ENCODE measurements at places on chromosomes 5 and 9.

DNA sequence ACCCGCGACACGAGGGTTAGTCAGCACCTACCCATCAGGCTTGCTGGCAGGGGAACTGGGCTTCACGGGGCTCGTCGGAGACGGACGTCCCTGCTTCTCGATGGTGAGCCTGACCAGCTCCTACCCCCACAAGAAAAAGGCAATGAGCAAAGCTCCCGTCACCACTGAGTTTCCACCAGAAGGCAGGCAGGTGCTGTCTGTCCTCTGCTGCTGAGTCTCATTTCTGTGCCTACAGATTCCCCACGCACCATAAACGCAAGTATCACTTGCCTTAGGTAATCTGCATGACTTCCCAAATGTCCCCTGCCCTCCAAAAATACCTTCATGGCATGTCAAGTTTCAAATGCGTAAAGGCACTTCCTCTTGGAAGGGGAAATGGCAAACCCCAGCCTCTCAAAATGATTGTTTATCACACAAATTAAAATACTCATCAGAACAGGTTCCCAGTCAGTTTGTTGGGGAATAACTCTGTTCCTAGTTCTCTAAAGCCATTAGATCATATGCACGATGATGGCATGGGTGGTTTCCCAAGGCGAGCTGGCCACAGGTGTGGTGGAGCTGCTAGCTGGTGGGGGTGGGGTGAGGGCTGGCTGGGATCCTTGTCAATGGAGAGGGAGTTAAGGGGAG, 85.0 kb downstream of the PRRT1B start:
- no peak for DNase-seq
- no peaks in the 10 kb centered on the region for H3K27me3 ChIP-seq
- H3K36me3 ChIP-seq = peaks cover 51% of the 10 kb centered on the region
- peak overlapping the region; percentile 76 for H3K27ac ChIP-seq

- no peaks in the 10 kb centered on the region for H3K4me1 ChIP-seq
- no peaks in the 10 kb centered on the region for H3K36me3 ChIP-seq
- H3K4me3 ChIP-seq = no peak overlapping the region
- no peak for DNase-seq
These were observed 203.1 kb downstream of the FSTL4 start for GRCh38 chr5:133409210-133409674.

DNA sequence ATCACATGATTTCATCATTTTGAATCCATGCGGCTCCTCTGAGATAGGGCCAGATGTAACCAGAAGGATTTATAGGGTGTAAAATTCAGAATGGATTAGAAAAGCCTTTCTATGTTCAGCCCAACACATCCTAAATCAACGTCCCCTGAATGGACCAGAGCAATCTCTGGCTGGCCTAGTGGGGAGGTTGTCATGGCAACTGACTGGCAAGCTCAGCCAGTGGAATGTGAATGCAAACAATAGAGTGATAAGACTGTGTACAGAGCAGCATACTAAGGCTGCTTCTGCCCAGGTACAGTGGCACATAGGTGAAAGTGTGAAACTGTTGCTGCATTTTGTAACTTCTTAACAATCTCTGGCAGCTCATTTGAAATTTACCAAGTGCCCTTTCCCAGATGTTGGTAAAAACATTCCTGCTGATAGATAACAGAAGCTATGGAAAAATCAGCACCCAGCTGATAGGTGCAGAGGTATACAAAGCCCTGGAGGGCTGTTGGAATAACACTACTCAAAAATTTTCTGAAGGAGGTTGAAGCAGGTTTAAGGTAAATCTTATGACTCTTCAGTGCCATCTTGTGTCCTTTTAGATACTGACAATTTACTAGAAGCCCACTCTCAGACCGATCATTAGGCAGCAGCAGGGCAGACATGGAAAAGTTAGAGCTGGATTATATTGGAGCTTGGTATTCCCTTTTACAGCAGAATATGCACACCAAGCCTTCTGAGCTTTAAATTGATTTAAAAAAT, 267.2 kb downstream of the RAB3C start:
- no peak overlapping the region for H3K27ac ChIP-seq
- H3K4me1 ChIP-seq = no peaks in the 10 kb centered on the region
- H3K27me3 ChIP-seq = peaks cover 5% of the 10 kb centered on the region
- H3K36me3 ChIP-seq = no peaks in the 10 kb centered on the region
- no peak for DNase-seq

- H3K27me3 ChIP-seq = no peaks in the 10 kb centered on the region
- DNase-seq = no peak
- no peak overlapping the region for H3K27ac ChIP-seq
- peaks cover 60% of the 10 kb centered on the region for H3K36me3 ChIP-seq
These were observed 42.2 kb downstream of the SECISBP2 start for GRCh38 chr9:89360465-89360864.

- H3K4me1 ChIP-seq = peaks cover 61% of the 10 kb centered on the region
- H3K27ac ChIP-seq = peak overlapping the region; percentile 85
- no peaks in the 10 kb centered on the region for H3K36me3 ChIP-seq
- no peak for DNase-seq
These were observed 19.1 kb upstream of the LMNB1 start for GRCh38 chr5:126757713-126758357.

- H3K27me3 ChIP-seq = peaks cover 21% of the 10 kb centered on the region
- H3K27ac ChIP-seq = no peak overlapping the region
- H3K4me1 ChIP-seq = peaks cover 15% of the 10 kb centered on the region
- no peaks in the 10 kb centered on the region for H3K36me3 ChIP-seq
- DNase-seq = peak; percentile 29
These were observed 65.8 kb downstream of the MTX3 start for GRCh38 chr5:79924936-79925893.

DNA sequence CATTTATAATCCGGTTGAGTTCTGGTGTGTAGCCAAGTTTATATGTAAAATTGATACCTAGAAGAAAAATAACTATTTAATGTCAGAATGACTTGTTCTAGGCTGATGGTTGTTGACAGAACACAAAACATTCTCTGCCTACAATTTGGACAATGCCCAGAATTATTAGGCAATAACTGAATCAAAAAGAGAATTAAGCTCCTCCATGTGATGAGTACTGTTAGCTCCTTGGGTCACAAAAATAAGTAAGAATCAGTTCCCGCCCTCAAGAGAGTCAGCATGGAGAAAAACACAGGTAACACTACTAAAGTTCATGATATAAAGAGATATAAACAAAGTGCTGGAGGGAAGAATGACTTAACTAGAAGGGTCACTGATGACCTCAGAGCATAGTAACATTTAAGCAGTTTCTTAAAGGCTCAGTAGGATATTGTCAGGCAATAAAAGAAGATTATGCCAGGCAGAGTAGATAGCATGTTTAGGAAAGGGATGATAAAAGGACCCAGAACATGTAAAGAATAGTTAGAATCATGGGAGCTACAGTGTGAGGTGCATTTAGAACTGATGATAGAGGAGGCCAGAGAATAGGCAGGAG, 200.5 kb upstream of the ACTBL2 start:
- H3K27ac ChIP-seq = no peak overlapping the region
- no peak for DNase-seq
- H3K4me3 ChIP-seq = no peak overlapping the region
- no peaks in the 10 kb centered on the region for H3K4me1 ChIP-seq

- DNase-seq = no peak
- peaks cover 57% of the 10 kb centered on the region for H3K4me1 ChIP-seq
- H3K4me3 ChIP-seq = no peak overlapping the region
- H3K27ac ChIP-seq = peak overlapping the region; percentile 9
- H3K27me3 ChIP-seq = no peaks in the 10 kb centered on the region
- peaks cover 39% of the 10 kb centered on the region for H3K36me3 ChIP-seq
These were observed 57.6 kb downstream of the PFDN1 start for GRCh38 chr5:140245341-140245740.

GRCh38 chr5:119347574-119347973, 8.2 kb upstream of the TNFAIP8 start:
- H3K36me3 ChIP-seq = peaks cover 74% of the 10 kb centered on the region
- H3K4me1 ChIP-seq = peaks cover 91% of the 10 kb centered on the region
- no peaks in the 10 kb centered on the region for H3K27me3 ChIP-seq
- no peak for DNase-seq
- no peak overlapping the region for H3K27ac ChIP-seq

- H3K4me1 ChIP-seq = peaks cover 52% of the 10 kb centered on the region
- H3K36me3 ChIP-seq = peaks cover 17% of the 10 kb centered on the region
- DNase-seq = no peak
- peak overlapping the region; percentile 86 for H3K27ac ChIP-seq
- peak overlapping the region; percentile 75 for H3K4me3 ChIP-seq
These were observed 3.4 kb upstream of the CNTRL start for GRCh38 chr9:121071370-121071755.

- no peak overlapping the region for H3K27ac ChIP-seq
- H3K4me3 ChIP-seq = no peak overlapping the region
- H3K4me1 ChIP-seq = peaks cover 5% of the 10 kb centered on the region
- H3K27me3 ChIP-seq = peaks cover 23% of the 10 kb centered on the region
These were observed 7.0 kb downstream of the DIPK1B start for GRCh38 chr9:136719195-136719880.

DNA sequence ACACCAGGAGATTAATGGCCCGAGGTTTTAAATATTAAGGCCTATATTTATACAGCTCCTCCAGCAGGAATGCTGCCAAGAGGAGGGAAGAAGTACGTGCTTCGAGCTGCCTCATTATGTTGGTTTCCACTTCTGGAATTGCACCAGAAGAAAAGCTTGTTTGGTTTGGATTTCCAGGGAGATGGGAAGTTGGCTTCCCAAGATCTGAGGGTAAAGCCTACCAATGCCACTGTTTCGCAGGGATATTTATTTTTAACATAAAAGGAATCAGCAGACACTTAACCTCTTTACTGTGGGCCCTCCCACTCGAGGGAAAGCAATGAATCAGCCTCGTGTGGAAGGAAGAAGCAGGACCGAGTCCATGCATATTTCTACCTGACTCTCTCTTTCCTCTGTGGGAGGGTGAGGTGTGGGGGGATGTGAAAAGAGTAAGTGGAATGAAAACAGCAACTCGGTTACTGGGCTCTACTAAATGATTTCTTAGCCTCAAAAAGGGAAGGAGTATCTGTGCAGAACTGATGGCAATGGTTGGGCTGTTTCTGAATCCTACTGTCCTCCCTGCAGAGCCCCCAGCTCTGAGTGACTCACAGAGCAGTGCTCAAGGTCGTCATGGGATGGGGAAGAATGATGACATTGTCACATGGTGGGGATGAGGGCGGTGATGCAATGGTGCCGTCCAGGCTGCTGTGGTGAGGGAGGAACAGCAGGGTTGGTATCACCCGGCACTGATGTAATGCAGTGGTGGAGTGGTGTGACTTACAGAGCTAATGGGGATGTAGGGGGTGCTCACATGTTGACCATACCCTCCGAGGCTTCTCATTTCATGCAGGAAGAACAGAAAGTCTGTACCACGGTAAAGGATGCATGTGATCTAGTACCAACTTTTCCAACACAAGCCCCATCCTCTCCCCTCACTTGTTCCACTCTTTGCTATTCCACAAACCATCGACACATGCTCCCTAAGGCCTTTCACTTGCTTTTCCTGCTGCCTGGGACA, 215.0 kb upstream of the PANK3 start:
- DNase-seq = no peak
- H3K4me3 ChIP-seq = no peak overlapping the region
- peaks cover 10% of the 10 kb centered on the region for H3K4me1 ChIP-seq
- H3K27me3 ChIP-seq = peaks cover 15% of the 10 kb centered on the region
- no peaks in the 10 kb centered on the region for H3K36me3 ChIP-seq

GRCh38 chr9:23822261-23823169, 3.5 kb downstream of the ELAVL2 start:
- no peak overlapping the region for H3K4me3 ChIP-seq
- peaks cover 33% of the 10 kb centered on the region for H3K27me3 ChIP-seq
- peak overlapping the region; percentile 74 for H3K27ac ChIP-seq
- DNase-seq = no peak

- H3K36me3 ChIP-seq = peaks cover 5% of the 10 kb centered on the region
- peak; percentile 25 for DNase-seq
- peak overlapping the region; percentile 93 for H3K27ac ChIP-seq
- no peak overlapping the region for H3K4me3 ChIP-seq
These were observed 1.5 kb upstream of the NSMF start for GRCh38 chr9:137460363-137461315.

GRCh38 chr5:80926536-80926935, 33.6 kb upstream of the RASGRF2 start:
- no peak overlapping the region for H3K4me3 ChIP-seq
- H3K4me1 ChIP-seq = peaks cover 3% of the 10 kb centered on the region
- no peaks in the 10 kb centered on the region for H3K27me3 ChIP-seq
- no peaks in the 10 kb centered on the region for H3K36me3 ChIP-seq
- no peak for DNase-seq
- H3K27ac ChIP-seq = no peak overlapping the region

DNA sequence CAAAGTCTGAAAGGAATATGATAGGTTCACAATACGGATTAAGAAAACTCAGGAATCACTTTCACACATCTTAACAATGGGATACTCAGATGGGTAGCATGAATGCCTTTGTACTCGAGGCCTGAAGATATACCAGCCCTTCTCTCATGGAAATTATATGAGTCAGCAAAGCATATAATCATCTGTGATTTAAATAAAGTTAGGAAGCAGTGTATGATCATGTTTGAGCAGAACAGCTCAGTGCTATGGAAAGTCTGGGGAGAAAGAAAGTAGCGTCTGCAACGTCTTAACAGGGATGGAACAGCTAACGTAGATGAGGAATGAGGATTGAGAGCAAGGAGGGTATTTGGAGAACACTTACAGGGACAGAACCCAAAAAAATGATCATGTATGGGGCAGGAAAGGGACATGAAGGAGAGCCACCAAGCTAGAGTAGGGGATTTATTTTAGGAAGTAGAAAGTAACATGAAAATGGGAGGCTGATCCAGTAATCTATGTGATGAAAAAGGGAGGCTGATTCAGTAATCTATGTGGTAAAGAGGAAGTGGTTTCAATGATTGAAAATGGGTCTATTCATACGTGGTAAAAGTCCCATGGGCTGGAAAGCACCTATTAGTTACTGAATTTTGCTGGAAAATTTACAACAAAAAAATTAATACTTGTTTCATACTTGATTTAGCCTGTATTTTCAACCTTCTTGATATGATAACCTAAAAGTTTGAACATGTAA, 85.9 kb downstream of the GNA14 start:
- DNase-seq = no peak
- peaks cover 12% of the 10 kb centered on the region for H3K27me3 ChIP-seq
- no peaks in the 10 kb centered on the region for H3K4me1 ChIP-seq
- no peak overlapping the region for H3K4me3 ChIP-seq
- no peaks in the 10 kb centered on the region for H3K36me3 ChIP-seq
- no peak overlapping the region for H3K27ac ChIP-seq

GRCh38 chr5:100840789-100841188, 62.3 kb downstream of the ST8SIA4 start:
- peak overlapping the region; percentile 77 for H3K27ac ChIP-seq
- H3K27me3 ChIP-seq = no peaks in the 10 kb centered on the region
- peaks cover 51% of the 10 kb centered on the region for H3K4me1 ChIP-seq

DNA sequence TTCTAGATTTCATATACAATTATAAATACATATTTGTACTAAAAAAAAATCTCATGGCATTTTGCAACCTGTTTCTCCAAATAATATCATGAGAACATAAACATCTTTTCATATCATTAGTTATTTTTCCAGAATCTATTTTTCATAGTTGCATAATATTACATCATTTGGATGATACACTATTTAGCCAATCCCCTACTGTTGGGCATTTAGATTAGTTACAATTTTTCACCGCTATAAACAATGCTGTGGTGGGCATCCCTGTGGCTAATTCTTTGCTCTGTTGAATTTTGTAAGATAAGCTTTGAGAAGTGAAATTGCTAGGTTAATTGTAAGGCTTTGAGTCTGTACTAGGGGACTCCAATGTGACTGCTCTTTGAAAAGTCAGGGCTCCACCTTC, 2.2 kb upstream of the FOXI1 start:
- no peaks in the 10 kb centered on the region for H3K4me1 ChIP-seq
- H3K36me3 ChIP-seq = no peaks in the 10 kb centered on the region
